Neural progenitor cell (in vitro differentiated cells): ENCODE measurements at places on chromosomes 5 and 9. TPM values are rescaled to one million over a fixed set of nuclear protein-coding genes. Genes with fewer than 3 reads are reported as not detected.

C7 gene
- total RNA-seq, result not detected in 2 replicates

NPR2 gene
- 5.6 and 8.6 TPM in 2 replicates for total RNA-seq

SLC35D2 gene
- 18.5 and 30.1 TPM in 2 replicates for total RNA-seq

ADAMTSL1 gene
- 0.73 and 2.7 TPM in 2 replicates for total RNA-seq

GMCL2 gene
- not detected in 2 replicates for total RNA-seq

LCN15 gene
- not detected in 2 replicates for total RNA-seq

PCDHB16 gene
- total RNA-seq, result 4.0 and 4.5 TPM in 2 replicates

ACTBL2 gene
- total RNA-seq, result not detected in 2 replicates

OTULINL gene
- 4.9 and 10.6 TPM in 2 replicates for total RNA-seq

WNT8A gene
- total RNA-seq, result 0.25 TPM in 1 of 2 replicates, not detected in the other
